ENCODE measurements at places on chromosomes 16 and 17.

- DNase-seq = no peak
These were observed 2.2 kb downstream of the WDR81 start for GRCh38 chr17:1726626-1727257.

- no peak for DNase-seq
These were observed 10.1 kb upstream of the PHF12 start for GRCh38 chr17:28961391-28961790.

- DNase-seq = no peak
These were observed 737 bp downstream of the NUDT16L1 start for GRCh38 chr16:4693956-4694641.

DNA sequence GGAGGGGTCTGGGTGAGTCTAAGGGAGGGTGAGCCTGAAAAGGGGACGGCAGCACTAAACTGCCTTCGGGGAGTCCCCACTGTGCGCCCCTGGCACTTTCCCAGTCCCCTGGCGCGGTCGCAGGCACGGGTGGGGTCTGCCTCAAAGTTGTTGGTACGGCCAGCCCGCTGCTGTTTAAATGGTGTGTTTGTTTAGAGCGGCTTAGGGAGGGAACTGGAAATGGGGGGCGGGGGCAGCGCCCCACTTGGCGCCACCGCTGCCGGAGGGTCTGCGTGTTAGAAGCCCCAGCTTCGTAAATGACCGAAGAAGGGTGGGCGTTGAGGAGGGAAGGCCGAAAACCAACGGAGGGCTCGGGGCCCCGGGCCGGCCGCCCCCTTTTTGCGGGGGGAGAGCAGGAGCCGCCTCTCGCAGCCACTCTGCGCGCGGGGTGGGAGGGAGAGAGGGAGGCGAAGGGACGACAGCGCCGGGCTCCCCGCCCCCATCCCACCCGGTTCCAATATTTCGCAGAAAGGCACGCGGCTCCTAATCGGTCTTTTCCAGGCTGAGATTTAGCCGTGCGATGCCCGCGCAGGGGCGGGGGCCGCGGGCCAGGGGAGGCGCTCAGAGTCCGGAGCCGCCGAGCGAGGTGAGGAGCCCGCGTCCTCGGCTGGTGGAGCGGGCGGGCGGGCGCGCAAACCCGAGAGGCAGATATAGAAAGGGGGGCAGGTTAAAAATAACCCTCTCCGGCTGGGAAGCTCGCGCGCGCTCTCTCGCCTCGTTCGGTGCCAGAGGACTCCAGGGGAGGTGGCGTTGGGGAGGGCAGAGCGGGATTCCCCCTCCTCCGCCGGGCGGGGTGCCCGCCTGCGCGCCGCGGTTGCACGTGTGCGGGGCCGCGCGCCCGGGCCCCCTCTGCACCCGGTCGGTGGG, 54.9 kb downstream of the SREBF1 start:
- peak; percentile 18 for DNase-seq

DNA sequence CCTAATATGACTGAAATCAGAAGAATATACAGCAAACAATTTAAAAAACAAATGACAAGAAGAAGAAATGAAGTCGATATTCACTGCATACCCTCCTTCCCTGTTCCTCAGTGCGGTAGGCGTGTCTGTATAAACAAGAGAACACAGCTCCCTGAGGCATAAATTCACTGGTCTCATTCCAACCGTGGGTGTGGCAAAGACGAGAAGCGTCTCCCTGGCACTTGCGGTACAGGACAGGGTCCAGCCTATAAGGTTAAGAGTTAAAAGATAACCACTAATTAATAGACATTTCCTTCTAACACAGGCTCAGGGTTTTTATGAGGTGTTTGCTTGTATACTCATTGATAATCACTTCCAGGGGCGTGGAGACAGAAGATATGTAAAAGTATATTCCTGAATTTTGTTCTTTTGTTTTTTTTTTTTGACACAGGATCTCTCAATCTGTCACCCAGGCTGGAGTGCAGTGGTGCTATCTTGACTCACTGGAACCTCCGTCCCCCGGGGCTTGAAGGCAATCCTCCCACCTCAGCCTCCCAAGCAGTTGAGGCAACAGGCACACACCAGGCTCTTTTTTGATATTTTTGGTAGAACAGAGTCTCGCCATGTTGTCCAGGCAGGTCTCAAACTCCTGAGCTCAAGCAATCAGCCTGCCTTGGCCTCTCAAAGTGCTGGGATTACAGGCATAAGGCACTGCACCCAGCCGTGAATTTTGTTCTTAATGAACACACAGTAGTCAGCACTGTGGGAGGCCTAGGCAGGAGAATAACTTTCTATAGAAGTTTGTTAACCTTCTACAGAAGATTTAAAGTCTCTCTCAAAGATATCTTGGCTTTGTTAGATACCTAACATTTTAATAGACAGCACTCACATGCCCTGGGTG, 59.1 kb upstream of the CLEC18B start:
- peak; percentile 81 for DNase-seq

DNA sequence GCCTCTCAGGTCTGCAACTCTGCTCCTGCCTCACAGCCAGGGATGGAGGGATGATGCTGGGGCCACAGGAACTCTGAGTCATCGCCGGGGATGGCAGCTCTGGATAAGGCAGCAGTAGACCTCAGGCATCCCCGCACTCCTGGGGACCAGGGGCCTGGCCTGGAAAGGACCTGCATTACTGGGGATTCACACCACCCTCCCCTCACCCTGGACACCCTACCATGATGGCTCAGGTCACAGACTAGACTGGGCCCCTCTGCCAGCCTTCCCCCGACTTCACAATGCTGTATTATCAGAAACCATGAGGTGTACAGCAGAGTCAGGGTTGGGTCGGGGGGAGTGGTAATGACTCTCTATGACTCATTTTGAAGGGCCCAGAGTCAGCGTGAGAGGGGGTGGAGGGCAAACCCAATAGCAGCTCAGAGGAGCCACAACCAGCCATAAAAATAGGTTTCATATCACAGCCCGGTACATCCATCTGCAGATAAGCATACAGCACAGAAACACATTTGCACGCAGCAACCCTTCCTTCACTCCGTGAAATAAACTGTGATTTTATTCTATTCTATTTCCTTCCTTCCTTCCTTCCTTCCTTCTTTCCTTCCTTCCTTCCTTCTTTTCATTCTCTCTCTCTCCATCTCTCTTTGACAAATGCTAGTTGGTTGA, 28.8 kb downstream of the DYNLRB2 start:
- no peak for DNase-seq

GRCh38 chr16:87070657-87071056, 246.5 kb downstream of the C16orf95 start:
- no peak for DNase-seq

GRCh38 chr16:48236286-48236685, 7.8 kb upstream of the LONP2 start:
- DNase-seq = no peak

- DNase-seq = no peak
These were observed 35.7 kb upstream of the MEAK7 start for GRCh38 chr16:84540194-84540593.

DNA sequence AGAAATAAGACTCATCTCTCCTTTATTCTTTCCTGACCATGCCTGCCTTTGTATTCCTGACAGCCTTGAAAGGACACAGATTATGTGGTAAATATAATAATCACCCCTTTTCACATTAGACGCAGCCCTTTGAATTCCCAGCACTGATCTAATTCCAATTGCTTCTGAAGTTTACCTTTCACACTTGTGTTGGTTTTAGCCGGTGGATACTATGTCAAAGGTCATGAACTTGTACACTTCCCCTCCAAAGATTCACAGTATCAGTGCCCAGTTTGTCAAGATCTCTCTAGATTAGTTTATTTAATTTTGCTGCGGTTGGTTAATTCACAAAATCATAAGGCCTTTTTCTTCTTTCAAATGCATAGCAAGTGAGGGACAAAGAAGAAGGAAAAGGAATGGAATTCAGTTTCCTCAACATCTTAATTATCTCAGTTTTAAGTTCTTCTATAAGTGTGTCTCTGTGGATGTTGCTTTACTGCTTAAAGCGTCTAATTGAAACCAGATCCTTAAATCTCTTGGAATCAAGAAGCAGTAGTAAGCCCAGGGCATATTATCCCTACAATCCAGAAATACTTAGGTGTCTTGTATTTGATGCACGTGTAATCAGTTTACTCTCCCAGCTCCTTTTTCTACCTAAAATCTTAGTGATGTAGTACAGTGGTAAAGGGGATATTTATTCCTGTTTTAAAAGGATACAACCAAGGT, 174.3 kb upstream of the TBX2 start:
- DNase-seq = no peak

- no peak for DNase-seq
These were observed 379.1 kb upstream of the CCL2 start for GRCh38 chr17:33875973-33876372.

GRCh38 chr17:77127735-77128361, 12.9 kb upstream of the SEC14L1 start:
- no peak for DNase-seq

- DNase-seq = no peak
These were observed at the start of gene CDH11 for GRCh38 chr16:65121870-65122723. TSS of gene CDH11 (minus strand) at chr16:65122063. CDS start at chr16:65004869, 117,194 bp downstream.

- DNase-seq = peak; percentile 77
These were observed 17.1 kb upstream of the CPSF4L start for GRCh38 chr17:73278465-73279453.

DNA sequence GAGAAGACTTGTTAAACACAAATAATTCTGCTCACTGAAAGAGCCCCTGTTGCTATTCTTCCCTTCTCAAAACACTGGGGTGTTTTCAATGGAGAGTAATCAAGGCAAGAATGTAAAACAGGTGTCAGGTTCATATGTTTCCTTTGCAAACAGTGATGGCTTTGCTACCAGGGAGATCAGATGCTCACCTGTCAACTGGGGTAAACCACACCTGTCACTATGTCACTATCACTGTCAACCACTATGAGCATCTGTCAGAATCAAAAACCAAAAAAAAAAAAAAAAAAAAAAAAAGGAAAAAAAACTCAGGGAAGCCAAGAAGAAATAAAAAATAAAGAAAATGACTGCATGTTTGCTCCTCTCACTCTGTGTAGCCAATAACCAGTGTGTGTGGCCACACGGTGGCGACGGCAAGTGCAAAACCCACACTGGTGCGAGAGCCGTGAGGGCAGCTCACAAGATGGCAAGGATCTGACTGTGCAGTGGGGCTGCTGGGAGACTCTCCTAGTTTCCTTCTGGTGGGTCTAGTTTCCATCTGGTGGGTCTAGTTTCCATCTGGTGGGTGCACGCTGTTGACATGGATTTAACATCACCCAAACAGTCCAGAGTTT, 22.7 kb downstream of the USP22 start:
- DNase-seq = peak; percentile 62

GRCh38 chr17:68981288-68981687, 26.1 kb upstream of the ABCA8 start:
- no peak for DNase-seq

GRCh38 chr16:30494709-30495108, 22.2 kb downstream of the ITGAL start:
- DNase-seq = no peak

DNA sequence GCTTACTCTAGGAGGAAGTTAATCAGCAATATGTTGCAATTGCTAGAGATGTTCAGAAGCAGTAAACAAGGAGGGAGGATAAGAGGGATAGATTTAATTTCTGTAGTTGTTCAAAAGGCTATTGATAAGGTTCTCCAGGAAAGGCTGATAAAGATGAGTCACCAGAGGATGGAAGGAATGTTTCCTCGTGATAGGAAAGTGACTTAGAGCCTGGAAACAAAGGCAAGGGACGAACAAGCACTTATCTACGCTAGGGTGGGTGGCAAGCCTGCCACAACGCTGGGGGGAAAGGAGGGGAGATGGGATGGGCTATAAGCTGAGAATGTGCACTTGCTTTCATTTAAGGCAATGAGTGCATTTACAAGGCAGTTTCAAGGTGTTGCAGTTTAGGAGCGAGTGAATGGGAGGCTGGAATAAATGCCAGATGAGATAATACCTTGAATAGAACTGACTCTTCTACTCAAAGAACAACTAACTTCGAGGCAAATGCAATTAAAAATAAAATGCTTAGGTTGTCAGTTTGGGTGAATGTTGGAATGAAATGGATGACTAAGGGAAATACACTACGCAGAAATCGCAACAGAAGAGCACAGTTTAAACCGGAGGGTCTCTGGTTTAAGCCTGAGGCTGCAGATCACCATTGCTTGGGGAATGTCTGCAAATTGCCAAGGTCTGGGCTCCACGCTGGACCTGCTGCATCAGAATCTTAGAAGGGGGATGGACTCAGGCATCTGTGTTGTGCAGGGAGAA, 76.0 kb upstream of the RBBP6 start:
- no peak for DNase-seq

- DNase-seq = peak; percentile 67
These were observed 34.7 kb downstream of the MYO18A start for GRCh38 chr17:29145289-29146073.

DNA sequence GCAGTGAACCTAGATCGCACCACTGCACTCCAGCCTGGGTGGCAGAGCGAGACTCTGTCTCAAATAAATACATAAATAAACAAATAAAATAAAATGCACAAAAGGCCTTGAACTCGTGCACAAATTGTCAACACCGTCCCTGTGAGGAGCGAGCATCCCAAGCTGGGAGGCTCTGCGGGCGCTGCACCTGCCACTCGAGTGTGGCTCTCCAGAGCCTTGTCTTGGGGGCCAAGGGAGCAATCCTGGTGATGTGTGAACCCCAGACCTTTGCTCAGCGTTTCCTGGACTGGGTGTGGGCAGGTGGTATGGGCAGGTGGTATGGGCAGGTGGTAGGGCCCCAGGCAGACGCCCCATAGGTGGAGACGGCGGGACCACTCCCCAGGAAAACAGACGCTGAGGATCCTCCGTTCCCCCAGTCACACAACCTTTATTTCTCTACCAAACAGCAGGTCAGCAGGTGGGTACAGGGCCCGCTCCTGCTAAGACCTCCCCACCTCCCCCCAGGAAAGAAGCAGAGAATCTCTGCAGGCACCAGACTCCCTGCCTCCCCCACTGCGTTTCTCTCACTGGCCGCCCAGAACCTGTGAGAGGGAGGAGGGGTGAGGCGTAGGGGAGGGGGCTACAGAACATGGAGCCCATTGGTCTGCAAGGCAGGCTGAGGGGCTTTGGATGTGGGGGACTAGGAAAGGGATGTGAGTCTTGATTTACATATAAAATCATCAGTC, 7.4 kb upstream of the P2RX1 start:
- no peak for DNase-seq

DNA sequence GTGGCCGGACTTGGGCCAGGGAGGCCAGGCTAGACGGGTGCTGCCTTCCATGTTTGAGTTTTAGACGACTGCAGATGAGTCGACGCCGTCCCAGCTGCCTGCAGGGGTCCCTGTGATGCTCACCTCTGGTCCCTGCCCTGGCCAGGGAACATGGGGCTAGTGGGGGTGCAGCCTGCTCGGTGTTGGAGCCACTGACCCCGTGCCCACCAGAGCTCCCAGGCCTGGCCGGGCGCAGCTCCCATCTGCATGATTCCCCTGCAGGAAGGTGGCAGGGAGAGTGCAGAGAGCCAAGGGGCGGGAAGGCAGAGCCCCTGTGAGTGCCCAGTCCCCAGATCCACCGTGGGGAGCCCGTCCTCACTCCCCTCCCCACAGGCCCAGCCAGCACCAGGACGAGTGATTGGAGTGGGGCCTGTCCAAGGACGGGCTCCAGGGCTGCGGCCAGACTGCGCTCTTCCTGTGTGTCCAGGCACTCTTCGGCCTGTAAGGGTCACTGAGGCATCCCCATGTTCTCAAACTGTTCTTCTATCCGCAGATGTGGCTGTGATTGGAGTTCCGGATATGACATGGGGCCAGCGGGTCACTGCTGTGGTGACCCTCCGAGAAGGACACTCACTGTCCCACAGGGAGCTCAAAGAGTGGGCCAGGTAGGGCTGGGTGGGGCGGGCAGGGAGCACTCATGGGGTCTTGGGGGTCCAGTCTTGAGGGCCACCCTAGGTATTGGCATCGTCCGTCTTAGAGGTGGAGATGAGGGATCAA, 26.0 kb upstream of the CDH15 start:
- DNase-seq = no peak

GRCh38 chr17:72139212-72139611, 18.4 kb downstream of the SOX9 start:
- no peak for DNase-seq

Measured in HAP-1 (cell line).